ENCODE measurements at places on chromosomes 4 and X.

DNA sequence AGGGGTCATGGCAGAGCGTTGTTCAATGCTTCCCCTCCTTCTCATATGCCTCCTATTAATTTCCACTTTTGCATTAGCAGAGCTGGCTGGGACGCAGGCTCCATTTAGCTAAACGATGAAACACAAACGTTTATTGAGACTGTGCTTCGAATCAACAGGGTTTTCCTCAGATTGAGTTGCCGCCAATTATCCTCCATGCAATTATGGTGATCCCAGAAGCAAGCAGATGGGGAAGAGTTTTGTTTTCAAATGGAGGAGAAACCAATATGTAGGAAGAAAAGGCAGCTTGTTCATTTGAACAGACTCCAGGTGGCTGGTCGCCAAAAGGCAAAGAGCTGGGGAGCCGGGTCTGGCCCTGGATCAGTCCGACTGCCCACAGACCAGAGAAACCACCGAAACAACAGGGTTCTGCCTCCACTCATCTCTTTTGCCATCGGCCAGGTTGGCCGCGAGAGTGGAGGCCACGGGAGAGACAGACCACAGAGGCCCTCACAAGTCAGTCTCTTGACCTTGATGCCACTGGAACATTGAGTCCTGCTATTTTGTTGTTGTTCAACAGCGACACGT, 184.8 kb downstream of the GBA3 start:
- no peak for DNase-seq

DNA sequence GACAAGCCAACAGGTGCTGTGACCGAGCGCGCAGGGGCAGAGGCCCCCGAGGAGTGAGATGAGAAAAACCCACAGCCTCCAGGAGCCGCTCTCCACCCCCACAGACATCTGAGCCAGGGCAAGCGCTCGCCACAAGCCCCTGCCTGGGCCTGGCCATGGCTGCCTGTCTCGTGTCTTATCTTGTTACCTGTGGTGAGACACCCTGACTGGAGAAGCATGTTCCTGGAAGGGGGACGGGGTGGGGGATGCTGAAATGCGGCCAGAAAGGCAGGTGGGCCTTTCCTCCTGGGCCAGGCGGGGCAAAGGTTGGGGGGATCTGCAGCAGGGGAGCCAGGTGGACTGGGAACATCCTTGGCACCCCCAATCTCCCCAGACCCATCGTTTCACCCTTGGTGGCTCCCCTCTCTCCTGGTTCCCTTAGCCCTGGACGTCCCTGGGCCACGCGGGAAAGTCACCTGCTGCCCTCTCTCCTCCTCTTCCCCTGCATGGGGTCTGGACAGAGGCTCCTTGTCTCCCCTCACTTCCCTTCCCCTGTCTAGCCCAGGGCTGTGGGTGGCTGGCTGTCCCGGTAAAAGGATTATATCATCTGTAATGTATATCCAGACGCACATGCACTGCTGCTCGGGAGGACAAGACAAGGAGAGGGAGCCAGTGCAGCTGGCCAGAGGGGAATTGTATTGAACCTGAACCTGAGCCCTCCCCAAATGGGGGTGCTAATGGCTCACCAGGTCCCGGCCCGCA, 8.4 kb upstream of the DUSP9 start:
- DNase-seq = peak; percentile 48

DNA sequence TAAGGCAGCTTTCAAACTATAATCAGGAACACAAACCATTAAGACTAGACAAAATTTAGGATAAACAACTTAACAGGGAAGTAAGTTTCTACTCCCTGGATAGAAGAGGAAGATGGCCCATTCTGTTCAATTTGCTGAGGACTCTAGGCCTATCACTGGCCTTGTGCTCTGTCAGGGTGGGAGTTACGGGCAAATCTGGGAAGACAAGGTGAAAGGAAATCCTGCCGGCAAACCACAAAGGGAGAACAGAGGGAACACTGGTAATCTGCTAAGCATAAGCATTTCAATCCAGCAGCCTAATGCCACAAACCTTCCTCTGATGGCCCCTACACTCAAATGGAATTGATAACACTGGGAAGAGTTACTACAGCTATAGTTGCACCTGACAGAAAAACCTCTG, 8.3 kb downstream of the GPR82 start:
- DNase-seq = no peak

- no peak for DNase-seq
These were observed 19.9 kb downstream of the DHX15 start for GRCh38 chr4:24564488-24564887.

- DNase-seq = no peak
These were observed at the start of gene FAM47A for GRCh38 chrX:34132028-34132427. Gene FAM47A (minus strand): TSS chrX:34132314. CDS start chrX:34132278, 36 bp downstream.

GRCh38 chrX:153055871-153056749, at the start of gene PNMA3:
Gene PNMA3 (plus strand): TSS chrX:153056470. CDS start chrX:153057056, 586 bp downstream.
- DNase-seq = no peak

GRCh38 chr4:138298431-138298830, 56.3 kb upstream of the SLC7A11 start:
- no peak for DNase-seq

All from SK-N-DZ (cell line).